Cortex of kidney (tissue), 1 donor: ENCODE measurements at places on chromosomes 16 and 17.

DNA sequence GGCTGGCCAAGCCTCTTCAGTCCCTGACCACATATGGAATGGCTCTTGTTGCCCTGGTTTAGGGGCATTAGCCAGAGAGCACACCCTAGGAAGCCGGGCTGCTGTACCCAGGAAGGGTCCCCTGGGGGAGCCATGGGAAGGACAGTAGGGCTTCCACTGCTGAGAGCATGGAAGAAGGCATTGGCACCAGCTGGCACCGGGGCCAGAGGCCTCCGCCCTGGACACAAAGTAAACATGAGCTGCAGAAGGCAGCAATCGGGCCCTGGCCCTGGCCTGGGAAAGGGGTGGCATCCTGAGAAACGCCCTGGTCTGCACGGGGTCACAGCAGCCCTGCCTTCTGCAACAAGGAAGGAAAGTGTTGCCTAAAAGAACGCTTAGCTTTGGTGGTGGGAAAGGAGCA, 49.4 kb downstream of the VAC14 start:
- DNase-seq, result no peak

DNA sequence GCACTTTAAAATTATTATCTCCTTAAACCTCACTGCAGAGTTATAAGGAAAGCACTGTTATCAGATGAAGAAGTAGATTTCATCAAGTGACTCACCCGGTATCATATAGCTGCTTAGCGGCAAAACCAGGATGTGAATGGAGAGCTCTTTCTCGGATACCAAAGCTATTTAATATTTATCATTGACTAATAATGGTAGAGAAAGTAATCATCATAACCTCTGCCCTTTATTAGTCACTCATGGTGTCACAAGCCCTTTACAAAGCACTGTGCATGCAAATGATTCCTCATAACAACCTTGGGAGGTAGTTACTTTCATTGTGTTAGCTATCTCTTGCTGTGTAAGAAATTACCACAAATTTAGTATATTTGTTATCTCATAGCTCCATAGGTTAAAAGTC, 592.9 kb downstream of the MAF start:
- no peak for DNase-seq

DNA sequence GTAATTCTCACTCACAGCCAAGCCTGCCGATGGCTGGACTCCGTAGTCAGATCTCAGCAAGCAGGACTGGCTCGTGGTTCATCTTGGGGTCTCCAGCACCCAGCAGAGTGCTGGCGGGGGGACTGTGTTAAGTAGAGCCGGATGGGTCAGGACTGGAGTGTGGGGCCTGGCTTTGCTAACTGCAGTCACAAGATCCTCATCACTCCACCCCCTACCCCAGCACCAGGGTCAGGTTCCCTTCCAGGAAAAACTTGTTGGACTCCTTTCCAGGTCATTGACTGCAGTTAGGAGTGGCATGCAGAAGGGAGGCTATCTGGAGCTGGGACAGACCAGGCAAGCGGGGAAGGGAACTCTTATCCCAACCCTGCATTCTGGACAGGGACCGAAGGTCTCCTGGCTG, 6.0 kb downstream of the CIITA start:
- no peak for DNase-seq

- DNase-seq, result no peak
These were observed 47.7 kb downstream of the CCDC42 start for GRCh38 chr17:8696906-8697305.

DNA sequence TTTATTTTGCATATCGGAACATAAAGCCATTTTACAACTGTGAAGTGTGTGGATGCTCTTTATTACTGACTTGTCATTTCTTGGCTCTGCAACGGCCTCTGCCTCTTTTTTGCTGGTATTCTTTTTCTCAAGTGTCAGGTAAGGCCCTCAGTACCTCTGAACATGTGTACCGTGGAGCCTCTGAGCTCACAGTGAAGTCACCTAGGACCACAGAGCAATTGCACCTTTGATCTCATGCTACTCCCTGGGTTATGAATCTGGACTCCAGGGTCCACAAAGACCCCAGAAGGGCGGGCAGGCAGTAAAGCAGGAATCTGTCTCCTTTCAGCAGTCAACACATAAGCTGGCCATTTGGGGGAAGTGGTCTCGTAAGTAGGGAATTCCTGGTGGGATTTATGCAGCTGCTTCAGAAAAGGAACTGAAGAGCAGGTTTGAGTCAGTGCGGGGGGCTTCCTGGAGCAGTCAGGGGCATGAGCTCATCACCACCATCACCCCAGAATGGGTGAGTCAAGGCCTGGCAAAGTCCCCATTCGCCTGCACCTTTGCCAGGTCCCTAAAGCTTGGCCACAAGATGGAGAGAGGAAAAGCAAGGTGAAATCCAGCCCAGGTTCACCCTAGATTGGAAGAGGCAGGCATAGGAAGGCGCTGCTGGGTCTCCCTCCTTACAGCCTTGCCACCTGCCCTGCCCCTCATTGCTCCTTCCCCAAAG, 33.0 kb downstream of the TBX4 start:
- DNase-seq, result no peak

GRCh38 chr16:10612649-10613179, 32.3 kb upstream of the EMP2 start:
- DNase-seq, result no peak

DNA sequence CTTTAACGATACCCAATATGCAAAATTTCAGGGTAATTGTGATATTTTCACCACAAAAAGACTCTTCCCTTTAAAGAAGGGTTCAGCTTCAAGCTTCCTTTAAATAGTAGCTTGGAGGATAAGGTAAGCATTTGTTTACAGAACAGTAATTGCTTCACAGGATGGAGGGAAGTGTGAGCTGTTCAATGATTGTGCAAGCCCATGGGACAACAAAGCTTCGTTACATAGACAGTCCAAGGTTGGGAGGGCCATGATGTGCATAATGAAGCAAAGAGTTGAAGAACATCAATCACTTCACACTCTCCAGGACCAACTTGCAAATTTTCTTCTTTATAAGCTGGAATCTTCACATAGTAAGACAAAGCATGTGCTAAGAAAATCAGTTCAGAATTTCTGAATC, 145.0 kb upstream of the ASIC2 start:
- DNase-seq, result no peak

- no peak for DNase-seq
These were observed 131.2 kb upstream of the NLRP1 start for GRCh38 chr17:5715478-5715877.

GRCh38 chr16:65481956-65482355, 360.1 kb upstream of the CDH11 start:
- no peak for DNase-seq

GRCh38 chr17:51597345-51597744, 337.0 kb downstream of the UTP18 start:
- DNase-seq, result no peak

- DNase-seq, result no peak
These were observed 24.6 kb upstream of the TNRC6C start for GRCh38 chr17:77933777-77934398.

DNA sequence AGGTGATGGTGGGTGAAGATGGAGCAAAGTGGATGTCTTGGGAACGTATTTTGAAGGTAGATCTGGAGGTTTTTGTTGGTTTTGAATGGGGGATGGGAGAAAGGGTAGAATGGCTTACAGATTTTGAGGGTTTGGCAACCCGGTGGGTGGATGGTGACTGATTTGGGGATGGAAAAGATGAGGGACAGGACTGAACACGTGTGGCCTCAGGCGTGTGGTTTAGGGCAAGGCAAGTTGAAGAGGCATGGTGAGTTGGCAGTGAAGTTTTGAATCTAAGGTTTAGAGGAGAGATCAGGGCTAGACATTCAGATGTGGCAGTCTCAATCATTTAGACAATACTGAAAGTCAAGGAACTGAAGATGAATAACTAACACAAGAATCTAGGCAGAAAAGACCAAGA, 5.0 kb upstream of the DCTPP1 start:
- DNase-seq, result no peak

DNA sequence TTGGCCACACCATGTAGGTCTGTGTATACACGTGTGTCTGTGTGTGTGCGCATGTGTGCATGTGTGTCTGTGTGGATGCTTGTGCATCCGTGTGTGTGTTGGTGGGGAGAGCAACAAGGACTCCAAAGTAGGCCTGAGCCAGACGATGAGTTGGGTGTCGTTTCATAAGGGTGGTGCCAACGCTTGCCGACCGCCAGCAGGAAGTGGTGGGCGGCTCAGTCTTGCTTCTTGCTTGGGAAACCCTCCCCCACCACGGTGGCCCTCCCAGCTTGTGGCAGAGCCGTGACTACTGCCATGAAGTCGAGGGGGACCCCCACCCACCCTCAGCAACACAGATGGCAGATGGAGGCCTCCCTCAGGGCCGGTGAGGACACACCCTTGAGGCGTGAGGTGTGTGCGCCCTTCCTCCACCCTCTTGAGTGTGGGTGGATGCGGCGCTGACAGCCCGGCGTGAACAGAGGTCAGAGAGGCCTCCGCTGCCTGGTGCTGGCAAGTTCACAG, 17.5 kb downstream of the SBK1 start:
- no peak for DNase-seq

DNA sequence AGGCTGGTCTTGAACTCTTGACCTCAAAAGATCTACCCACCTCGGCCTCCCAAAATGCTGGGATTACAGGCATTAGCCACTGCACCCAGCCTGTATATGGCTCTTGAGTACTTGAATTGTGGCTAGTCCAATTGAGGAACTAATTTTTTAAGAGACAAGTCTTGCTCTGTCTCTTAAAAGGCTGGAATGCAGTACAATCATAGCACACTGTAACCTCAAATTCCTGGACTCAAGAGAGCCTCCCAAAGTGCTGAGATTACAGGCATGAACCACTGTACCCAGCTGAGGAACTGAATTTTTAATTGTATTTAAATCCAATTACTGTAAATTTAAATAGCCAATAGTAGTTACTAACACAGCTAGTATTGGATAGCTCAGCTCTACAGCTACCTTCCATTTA, 50.6 kb downstream of the MED13 start:
- no peak for DNase-seq

DNA sequence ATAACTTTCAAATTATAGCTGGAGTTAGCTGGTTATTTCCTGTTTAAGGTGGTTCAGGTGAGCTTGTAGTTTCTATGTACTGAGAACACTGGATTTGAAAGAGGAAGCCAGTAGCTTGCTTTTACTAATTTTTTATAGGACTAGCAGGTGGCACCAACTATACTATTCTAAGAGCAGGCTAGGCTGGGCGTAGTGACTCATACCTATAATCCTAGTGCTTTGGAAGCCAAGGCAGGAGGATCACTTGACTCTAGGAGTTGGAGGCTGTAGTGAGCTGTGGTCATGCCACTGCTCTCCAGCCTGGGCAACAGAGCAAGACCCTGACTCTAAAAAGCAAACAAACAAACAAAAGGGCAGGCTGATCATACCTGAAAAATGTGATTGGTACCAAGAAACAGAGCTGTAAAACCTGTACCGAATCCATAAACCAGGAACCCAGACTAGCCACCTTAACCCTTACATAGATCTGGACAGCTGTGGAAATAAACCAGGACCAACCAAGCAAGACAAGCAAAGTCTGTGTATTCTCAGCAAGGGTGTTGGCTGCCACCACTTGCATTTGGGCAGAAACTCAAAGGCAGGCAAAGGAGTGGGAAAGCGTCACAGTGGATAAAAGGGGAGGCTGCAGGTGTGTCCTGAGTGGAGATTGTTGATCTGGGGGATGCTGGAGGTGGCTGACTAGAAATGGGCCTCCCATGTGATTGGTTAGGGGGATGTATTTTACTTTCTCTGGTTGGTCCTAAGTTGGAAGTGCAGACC, 36.3 kb downstream of the SLC47A1 start:
- DNase-seq, result no peak

- no peak for DNase-seq
These were observed 63.7 kb upstream of the NLK start for GRCh38 chr17:27978689-27979175.

- no peak for DNase-seq
These were observed 2.1 kb upstream of the KANSL1 start for GRCh38 chr17:46195217-46195855.

DNA sequence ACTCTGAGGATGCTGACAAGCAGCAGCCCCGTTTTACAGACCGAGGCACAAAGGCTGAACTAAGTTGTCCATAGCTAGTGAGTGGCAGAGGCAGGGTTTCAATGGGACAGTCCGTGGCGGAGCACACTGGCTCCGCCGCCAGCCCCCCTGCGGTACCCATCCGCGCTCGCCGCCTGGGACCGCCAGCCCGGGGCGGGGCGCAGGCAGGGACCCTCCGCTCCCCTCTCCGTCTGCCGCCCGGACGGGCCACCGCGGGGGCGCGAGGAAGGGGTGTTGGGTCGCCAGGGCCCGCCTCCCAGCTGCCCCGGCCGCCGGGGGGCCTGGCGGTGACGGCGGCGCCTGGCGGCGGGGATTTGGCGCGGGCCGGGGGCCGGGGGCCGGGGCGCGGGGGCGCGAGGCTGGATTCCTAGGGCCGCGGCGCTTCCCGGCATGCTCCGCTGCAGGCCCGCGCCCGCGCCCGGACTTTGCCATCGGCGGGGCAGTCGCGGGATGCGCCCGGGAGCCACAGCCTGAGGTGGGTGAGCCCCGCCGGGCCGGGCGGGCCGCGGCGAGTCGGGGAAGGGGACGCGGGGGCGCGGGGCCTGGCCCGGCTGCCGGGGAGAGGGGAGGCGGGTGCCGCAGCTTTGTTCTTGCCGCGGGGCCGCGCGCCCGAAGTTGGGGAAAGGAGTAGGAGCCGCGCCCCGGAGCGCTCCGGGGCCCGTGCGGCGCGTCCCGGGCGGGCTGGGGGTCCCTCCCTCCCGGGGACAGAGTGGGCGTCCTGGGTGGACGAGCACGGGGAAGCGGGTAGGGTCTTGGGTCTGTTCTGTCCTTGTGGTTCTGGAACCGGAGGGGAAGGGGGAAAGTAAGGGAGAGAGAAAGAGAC, at the start of gene TMEM98:
TMEM98 (plus strand) TSS at position 430 of the 862 bp plus-strand sequence. CDS start 3,376 bp downstream, outside the sequence.
- no peak for DNase-seq

GRCh38 chr16:13510425-13511151, 409.4 kb upstream of the ERCC4 start:
- DNase-seq, result no peak

DNA sequence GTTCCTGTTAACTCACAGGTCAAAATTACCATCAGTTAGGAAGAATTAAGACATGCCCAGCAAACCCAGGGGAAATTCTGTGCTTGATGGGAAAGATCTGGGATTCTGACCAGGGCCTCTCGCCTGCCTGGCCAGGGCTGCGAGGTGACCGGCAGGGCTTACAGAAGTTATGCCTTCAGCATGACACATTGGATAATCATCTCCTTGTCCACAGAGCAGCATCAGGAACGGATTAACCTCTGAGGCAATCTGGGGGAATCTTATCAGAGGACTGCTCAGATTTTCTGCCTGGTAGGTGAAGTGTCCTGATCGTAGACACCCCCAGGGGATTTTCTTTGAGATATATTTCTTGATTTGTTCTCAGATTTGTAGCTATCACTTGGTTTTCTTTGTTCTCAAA, 172.5 kb downstream of the HS3ST3A1 start:
- DNase-seq, result no peak

- DNase-seq, result no peak
These were observed 773 bp downstream of the CENPX start for GRCh38 chr17:82021900-82022309.

DNA sequence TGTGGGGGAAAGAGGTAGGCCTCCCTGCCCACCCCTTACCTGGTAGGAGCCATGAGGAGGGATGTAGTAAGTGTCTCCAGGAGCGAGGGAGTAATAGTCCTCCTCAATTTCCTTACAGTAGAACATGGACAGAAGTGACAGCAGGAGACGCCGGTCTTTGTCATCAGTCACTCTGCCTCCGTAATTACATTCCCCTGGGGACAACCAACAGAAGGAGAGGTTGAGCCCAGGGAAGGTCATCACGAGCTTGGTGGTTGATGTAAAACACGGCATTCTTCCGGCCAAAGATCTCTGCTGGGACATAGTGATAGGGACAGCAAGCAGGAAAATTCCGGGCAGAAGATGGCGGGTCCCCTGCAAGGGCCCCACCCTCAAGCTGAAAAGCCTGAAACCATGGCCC, 47.9 kb downstream of the LYRM1 start:
- DNase-seq, result no peak
